Tibial nerve (tissue), 4 donors: ENCODE measurements at places on chromosomes 2 and 18. TPM values are rescaled to one million over a fixed set of nuclear protein-coding genes. Genes with fewer than 3 reads are reported as not detected.

Gene C2orf76
- 7.8 TPM for total RNA-seq

Gene ZNF385B
- total RNA-seq: 2.8 TPM

Gene EXOC6B
- 22.1 TPM for total RNA-seq

Gene CCDC121
- total RNA-seq: 7.2 TPM

DNA sequence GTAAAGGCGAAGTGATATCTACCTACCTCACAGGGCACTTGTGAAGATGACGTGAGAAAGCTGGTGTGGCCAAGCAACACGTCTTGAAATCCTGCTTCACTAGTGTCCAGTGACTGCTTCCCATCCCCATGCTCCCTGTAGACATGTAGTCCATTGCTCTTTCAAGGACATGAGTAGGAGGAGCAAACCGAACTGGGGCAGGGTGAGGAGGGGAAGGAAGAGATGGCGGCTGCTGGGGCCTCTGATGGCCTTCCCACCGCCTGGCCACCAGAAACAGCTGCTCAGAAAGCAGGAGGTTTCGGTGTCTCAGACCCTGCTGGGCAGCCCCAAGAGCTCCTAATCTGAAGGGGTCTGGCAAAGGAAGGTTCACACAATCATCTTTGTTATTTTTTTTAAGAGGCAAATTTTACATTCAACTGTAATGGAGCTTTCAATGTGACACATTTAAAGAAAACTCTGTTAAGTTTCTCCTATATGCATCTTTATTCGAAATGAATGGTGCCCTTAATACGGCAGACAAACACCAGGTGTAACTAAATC is 14.7 kb downstream of the CPLX4 start:
- H3K27me3 ChIP-seq: no peaks in the 10 kb centered on the region
- H3K27ac ChIP-seq: no peak overlapping the region
- H3K4me1 ChIP-seq: no peaks in the 10 kb centered on the region
- H3K4me3 ChIP-seq: no peak overlapping the region

- no peaks in the 10 kb centered on the region for H3K27me3 ChIP-seq
- no peaks in the 10 kb centered on the region for H3K36me3 ChIP-seq
- no peaks in the 10 kb centered on the region for H3K4me1 ChIP-seq
- no peak overlapping the region for H3K27ac ChIP-seq
- no peak for DNase-seq
- no peak overlapping the region for H3K4me3 ChIP-seq
Observed at GRCh38 chr18:35431374-35431741, 54.2 kb upstream of the ZNF396 start.

DNA sequence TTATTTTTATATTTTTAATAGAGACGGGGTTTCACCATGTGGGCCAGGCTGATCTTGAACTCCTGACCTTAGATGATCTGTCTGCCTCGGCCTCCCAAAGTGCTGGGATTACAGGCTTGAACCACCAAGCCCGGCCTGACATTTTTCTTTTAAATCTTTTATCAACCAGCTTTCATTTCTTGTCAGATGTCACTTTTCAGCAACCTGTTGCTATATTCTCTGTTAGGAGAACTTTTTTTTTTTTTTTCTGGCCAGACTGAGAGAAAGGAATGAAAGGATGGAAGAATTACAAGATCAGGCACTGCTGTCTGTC is 146.3 kb downstream of the TGIF1 start:
- DNase-seq: no peak
- no peaks in the 10 kb centered on the region for H3K27me3 ChIP-seq

DNA sequence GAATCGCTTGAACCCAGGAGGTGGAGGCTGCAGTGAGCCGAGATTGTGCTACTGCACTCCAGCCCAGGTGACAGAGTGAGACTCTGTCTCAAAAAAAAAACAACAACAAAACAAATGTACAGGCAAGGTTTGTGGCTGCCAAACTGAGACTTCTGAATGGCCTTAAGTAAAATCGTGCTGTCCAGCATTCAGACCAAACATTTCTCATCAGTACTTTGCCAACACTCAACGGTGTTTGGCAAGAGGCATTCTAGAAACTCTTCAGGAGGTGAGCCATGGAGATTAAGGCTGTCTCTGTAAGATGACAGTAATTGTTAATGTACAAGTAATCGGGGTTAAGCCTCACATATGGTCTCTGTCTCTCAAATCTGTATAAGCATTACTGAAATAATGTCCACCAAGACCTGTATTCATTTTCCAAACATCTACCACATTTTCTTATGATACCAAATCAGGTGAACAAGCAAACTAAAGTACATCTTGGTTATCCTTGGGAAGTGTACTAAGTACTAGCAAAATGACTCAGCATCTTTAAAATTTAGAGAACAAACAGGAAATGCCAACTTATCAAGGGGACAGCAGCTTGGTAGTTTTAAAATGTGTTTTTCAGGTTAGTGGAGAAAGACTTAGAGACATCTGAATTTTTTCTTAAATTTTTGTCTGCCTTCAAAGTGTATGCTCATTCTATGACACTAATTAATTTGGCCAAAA is 29.3 kb downstream of the SERPINE2 start:
- H3K36me3 ChIP-seq: no peaks in the 10 kb centered on the region
- no peak for DNase-seq
- H3K27me3 ChIP-seq: no peaks in the 10 kb centered on the region
- no peak overlapping the region for H3K4me3 ChIP-seq
- no peaks in the 10 kb centered on the region for H3K4me1 ChIP-seq

DNA sequence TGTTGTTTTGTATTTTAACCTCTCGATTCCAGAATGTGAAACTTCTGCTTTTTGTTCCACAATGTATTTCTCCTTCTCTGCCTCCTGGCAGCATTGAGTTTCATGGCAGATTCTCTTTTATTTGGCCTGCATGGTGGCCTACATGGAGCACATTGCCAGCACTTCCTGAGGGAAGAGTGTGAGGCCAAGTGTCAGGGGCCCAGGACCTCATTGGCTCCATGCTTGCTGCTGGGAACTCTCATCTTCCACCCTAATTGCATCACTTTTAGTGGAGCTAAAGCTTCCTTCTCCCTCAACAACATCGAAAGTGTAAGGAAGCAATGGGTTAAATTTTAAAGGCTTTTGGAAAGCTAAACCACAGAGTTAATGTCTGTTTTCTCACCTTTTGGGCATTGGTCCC is 9.5 kb downstream of the TRIB2 start:
- H3K27ac ChIP-seq: peak overlapping the region; percentile 96
- no peak overlapping the region for H3K4me3 ChIP-seq
- H3K36me3 ChIP-seq: peaks cover 82% of the 10 kb centered on the region
- no peak for DNase-seq
- no peaks in the 10 kb centered on the region for H3K27me3 ChIP-seq
